Endothelial cell of umbilical vein (primary cell): ENCODE measurements at places on chromosomes 5 and 9. TPM values are rescaled to one million over a fixed set of nuclear protein-coding genes. Genes with fewer than 3 reads are reported as not detected.

DNA sequence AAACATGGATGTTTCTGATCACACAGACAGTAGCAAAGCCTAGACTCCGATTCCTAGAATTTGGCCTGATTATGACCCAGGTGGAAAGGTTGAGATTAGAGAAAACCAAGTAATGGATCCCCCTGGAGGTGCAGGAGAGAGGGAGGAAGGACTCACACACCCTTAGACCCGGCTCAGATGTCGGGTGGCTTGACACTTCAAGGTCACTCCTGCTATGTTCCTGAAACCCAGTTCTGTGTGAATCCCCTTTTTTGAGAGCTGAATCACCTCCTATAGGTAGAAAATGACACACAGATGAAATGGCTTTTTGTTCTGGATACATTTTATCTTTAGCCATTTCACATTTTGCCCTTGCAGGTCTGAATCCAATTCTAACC, 192.8 kb downstream of the ARRDC3 start:
- DNase-seq = no peak

DNA sequence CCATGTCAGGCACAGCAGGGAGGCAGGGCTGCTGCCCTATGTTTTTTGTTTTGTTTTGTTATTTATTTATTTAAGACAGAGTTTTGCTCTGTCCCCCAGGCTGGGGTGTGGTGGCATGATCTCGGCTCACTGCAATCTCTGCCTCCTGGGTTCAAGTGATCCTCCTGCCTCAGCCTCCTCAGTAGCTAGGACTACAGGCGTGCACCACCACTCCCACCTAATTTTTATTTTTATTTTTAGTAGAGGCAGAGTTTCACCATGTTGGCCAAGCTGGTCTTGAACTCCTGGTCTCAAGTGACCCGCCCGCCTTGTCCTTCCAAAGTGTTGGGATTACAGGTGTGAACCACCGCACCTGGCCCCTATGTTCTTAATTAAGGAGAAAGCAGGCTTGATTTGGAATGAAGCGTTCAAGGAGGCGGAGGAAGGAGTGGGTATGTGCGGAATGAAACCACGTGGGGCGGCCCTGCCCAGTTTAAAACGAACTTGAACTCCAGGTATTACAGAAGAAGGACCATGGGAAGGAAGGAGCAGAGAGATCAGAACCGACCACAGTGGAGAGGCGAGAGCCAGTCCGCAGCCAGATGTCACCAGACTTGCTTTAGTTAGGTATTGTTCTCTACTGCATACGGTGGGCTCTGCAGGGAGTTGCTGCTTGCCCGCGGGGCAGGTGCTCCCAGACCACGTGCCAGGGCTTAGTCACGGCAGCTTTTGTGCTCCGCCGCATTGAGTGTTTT, 34.9 kb upstream of the EPB41L4B start:
- DNase-seq = no peak

DNA sequence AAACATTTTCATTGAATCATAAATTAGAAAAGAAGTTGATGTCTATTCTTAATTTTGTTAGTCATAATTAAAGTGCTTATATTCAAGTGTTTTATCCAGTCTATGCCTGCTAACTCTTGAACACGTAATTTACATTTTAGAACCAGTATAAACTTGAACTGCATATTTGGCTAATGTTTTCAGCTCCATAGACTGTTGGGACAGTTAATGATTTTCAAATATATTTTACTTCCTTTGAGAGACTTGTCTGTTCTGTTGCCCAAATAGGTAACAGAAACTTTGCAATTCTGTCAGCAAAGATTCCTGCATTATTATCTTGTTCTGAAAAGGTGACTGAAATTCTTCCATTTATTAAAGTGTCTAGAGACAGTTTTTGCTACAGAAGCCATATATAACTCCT, 7.8 kb downstream of the ITGA2 start:
- no peak for DNase-seq

Gene PAEP
- not detected in 2 replicates for polyA plus RNA-seq
